HL-60 (cell line): ENCODE measurements at places on chromosomes 13 and 19.

DNA sequence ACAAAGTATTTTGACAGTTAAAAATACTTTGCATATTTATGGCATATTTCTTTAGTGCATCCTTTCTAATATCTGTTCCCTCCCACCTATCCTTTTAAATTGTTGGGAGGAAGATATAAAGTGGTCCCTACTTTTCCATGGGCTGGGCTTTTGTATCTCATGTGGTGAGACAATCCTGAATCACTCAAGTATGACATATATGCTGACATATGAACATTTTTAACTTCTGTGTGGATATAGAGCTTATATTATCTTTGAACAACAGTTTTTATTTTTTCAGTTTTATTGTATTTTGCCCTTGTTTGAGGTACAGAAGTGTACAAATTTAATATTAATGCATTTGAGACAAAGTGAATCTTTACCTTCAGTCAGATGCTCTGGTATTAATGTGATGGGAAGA, 3.4 kb downstream of the ZMYM2 start:
- no peak for DNase-seq

DNA sequence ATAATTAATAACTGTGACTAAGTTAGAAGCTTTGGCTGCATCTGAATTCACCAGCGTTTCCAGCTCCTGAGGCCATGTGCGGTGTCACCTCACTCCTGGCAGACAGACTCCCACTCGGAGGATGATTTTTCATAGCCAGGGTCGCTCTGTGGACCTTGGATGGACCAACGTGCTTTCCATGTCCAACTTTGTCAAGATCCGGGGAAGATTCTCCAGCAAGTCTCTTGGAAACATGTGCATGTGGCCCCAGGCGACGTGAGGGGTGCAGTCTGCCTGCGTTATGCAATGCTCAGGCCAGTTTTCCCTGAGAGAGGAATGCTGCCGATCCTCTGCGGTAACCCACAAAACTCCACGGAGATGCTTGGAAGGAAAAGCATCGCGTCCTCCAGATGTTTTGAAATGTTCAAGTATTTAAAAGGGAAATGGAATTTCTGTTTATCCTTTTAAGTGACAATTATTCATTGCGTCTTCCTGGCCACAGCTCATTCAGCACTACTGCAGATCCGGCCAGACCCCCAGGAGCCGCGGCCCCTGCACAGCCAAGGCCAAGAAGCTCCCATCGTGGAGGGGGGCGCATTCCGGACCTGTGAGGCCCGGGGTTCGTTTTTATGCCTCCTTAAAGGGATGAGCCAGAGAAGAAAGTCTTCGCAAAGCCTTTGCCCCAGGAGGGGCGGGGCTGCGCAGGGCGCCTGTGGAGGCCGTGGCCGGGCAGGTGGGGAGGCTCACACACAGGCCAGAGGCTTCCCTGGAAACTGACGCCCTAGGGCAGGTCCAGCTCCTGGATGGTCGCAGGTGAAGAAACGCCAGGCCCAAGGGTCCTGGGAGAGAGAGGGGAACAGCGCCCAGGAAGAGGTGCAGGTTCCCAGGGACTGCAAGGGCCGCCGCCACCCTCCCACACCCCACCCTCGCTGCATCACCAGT, 46.0 kb downstream of the C13orf46 start:
- no peak for DNase-seq

GRCh38 chr13:66586489-66586888, 643.6 kb downstream of the PCDH9 start:
- peak; percentile 70 for DNase-seq

GRCh38 chr13:98461486-98462240, 115.2 kb downstream of the STK24 start:
- no peak for DNase-seq

DNA sequence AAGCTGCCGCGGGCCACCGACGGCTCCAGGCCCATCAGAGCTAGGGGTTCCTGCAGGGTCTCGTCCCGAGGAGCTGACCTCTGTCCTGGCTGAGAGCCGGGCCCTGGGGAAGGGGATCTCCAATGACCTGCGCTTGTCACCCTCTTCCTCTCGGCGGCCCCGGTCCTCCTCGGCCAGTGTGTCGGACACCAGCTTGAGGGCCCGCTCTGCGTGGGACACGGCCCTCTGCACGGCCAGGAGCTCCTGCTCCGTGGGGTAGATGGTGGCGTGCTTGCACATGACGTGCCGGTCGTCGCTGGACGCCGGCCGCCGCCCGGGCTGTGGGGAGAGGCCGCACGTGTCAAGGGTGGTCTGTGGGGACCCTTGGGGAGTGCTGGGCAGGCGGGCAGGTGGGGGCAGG, 32.7 kb upstream of the MATK start:
- DNase-seq: no peak

DNA sequence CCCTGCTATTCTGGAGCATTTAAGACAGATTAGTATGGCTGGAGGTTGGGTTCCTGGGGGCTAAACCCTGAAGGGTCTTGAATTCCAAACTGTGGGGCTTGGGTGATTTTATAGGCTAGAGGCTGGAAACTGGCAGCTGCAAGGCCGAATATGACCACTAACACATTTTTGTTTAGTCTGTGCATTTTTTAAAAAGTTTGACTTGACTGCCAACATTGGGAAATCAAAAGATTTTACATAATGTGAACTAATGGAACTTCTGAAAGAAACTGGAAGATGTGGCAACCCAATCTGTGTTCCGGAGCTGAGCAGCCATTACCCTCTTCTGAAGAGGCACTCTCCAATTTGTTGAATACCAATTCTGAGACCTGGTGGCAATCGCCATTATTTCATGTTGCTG, 5.1 kb downstream of the ZNF784 start:
- no peak for DNase-seq

GRCh38 chr13:70098669-70099068, 9.0 kb upstream of the ATXN8OS start:
- DNase-seq: no peak

DNA sequence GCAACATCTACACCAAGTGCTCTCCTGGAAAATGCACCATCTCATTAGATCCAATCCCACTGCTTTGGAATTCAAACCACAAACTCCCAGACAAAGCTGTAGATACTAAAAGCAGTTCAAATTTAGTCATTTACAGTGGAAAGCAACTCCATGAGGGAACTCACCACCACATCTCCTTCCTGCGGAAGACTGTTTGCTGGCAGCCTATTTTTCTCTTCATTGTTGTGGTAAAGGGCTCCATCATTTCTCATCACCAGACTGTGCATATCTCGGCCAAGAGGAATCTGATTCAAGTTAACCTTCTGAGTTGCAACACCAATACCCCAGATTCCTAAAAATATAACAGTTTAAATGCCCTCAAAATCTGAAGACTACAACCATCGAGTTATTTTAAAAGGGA, 8.4 kb downstream of the SPRYD7 start:
- no peak for DNase-seq

DNA sequence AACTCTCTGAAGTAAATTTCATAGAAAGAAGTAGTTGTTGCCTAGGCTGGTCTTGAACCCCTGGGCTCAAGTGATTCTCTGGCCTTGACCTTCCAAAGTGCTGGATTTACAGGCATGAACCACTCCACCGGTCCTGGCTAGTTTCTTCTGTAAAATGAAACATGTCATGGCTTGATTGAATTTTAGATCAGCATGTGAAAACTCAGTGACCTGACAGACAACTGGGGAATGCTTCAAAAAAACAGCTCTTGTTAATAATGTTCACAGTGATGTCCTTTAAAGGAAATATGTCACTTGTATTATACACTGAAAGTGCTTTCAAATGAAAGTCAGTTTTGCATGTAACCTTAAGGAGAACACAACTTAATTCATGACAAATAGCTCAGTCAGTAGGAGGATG, 118.2 kb downstream of the KLF5 start:
- DNase-seq: no peak

DNA sequence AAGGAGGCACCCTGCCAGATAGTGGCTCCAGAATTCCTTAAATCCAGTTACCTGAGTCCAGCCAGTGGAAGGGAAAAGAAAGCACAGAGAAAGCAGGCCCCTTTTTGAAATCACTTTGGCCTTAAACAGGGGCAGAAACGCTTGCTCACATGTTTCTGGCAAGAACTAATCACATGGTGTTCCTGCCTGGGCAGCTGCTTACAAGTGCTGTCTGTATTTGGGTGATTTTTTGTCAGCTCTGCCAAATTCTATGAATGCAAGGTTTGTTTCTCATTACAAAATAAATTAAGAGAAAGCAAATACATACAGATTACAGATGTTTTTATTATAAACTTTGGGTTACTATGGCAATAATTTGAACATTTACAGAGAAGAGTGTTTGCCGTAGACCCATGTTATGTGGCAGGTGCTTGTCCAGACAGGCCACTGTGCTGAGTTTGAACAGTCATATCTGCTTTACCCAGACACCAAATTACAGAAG, 1237.8 kb downstream of the SLITRK5 start:
- no peak for DNase-seq

- DNase-seq: no peak
Measured at GRCh38 chr19:39483141-39483540, 2.5 kb downstream of the TIMM50 start.

- no peak for DNase-seq
Measured at GRCh38 chr19:49161987-49162386, 4.4 kb downstream of the TRPM4 start.

DNA sequence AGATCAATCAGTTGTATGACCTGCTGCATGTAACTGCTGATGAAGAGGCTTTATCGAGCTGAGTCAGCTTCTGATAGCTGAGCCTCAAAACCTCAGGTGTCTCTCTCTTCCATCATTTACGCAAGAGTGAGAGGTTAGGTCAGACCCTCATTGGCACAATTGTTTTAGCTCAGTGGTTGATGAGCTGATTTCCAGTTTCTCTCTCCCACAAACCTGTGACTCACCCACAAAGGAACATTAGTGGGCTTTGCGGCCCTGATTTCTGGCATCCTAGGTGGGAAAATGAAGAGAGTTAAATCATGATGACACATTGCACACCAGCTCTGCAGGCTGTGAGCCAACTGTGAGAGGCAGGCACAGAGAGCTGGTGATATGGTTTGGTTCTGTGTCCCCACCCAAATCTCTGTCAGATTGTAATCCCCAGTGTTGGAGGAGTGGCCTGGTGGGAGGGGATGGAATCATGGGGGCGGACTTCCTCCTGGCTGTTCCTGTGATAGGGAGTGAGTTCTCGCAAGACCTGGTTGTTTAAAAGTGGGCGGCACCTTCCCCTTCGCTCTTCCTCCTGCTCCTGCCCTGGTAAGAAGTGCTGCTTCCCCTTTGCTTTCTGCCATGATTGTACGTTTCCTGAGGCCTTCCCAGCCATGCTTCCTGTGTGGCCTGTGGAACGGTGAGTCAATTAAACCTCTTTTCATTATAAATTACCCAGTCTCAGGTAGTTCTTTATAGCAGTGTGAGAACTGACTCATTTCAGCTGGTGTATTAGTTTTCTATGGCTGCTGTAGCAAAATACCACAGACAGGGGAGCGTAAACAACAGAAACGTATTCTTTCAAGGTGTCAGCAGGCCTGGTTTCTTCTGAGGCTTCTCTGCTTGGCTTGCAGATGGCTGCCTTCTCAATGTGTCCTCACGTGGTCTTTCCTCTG, 33.5 kb upstream of the TMTC4 start:
- DNase-seq: peak; percentile 31

DNA sequence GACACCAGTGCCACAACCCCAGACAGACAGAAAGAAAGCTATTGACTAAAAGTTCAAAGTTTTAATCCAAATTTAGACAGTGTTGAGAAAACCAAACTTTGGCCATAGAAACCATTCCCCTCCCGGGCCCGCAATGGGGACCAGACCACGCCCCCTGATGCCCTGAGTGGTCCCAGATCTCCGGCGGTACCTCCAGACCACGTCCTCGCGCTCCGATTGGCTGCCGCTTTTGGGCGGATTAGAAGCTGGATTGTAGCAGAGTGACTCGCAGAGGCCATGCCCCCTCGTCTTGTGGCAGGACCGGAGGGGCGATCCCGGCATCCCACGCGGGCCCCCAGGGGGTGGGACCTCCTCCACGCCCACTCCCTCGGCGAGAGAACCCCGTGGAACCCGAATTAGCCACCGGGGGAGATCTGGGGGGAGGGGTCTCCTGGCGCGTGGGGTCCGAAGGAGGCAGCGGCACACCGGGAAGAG, 797 bp upstream of the HSD17B14 start:
- no peak for DNase-seq

DNA sequence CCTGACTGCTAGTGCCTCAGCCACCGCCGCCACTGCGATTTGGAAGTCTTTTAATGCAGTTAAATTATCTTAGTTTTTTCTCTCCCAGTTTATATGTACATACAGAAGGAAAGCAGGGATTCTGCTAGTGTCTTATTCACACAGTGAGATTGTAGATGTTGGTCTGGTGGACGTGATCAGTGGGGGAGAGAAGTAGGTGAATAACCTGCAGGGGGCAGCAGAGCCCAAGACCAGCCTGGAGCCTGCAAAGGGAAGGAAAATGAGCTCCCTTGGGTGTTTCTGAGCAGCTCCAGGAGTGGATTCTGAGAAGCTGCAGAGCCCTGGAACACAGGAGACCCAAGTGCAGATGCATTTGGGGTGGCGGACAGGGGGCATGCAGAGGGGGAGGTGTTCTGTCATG, 26.3 kb downstream of the ZNF844 start:
- peak; percentile 78 for DNase-seq

- DNase-seq: no peak
Measured at GRCh38 chr13:25302121-25302520, 696 bp downstream of the NUP58 start.

- peak; percentile 51 for DNase-seq
Measured at GRCh38 chr19:10602330-10603083, 15.4 kb upstream of the AP1M2 start.

- no peak for DNase-seq
Measured at GRCh38 chr13:85653681-85654080, 145.5 kb downstream of the SLITRK6 start.

- DNase-seq: peak; percentile 47
Measured at GRCh38 chr19:28504139-28504538, 708.8 kb downstream of the UQCRFS1 start.

- DNase-seq: no peak
Measured at GRCh38 chr13:73403355-73404120, 344.7 kb downstream of the KLF5 start.

GRCh38 chr19:30551271-30551670, 179.1 kb downstream of the ZNF536 start:
- DNase-seq: no peak

DNA sequence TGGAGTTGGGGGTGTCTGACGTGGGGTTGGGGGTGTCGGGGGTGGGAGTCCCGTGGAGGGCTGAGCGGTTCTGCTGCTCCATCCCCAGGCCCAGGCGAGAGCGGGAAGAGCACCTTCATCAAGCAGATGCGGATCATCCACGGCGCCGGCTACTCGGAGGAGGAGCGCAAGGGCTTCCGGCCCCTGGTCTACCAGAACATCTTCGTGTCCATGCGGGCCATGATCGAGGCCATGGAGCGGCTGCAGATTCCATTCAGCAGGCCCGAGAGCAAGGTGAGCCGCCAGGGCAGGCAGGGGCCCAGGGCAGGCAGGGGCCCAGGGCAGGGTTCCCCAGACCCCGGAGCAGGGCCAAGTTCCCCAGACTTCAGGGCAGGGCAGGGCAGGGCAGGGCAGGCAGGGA, 12.7 kb downstream of the GNA15 start:
- DNase-seq: no peak

GRCh38 chr19:5623397-5624017, 624 bp downstream of the SAFB start:
- no peak for DNase-seq

GRCh38 chr13:62014299-62014698, 598.6 kb upstream of the PCDH20 start:
- no peak for DNase-seq

- no peak for DNase-seq
Measured at GRCh38 chr13:95003019-95003813, 290.9 kb upstream of the SOX21 start.
